Fibroblast of the aortic adventitia (primary cell): ENCODE measurements at places on chromosomes 4 and X. TPM values are rescaled to one million over a fixed set of nuclear protein-coding genes. Genes with fewer than 3 reads are reported as not detected.

Gene AREG
- total RNA-seq: 0.54 TPM in 1 of 2 replicates, not detected in the other

Gene SSX2B
- total RNA-seq: 0.09 TPM in 1 of 2 replicates, not detected in the other

Gene GPRASP1
- total RNA-seq: 2.5 and 11.5 TPM in 2 replicates

Gene ERAS
- total RNA-seq: not detected in 2 replicates

Gene GAGE2A
- total RNA-seq: not detected in 2 replicates

Gene FAM9A
- not detected in 2 replicates for total RNA-seq

Gene SLC25A5
- 46.6 and 188 TPM in 2 replicates for total RNA-seq

Gene VCX3A
- total RNA-seq: not detected in 2 replicates
